Activated CD8-positive, alpha-beta memory T cell treated with anti-CD3 and anti-CD28 coated beads, Interleukin-2, amount 50 U/mL, for 48 hours (primary cell): ENCODE measurements at places on chromosomes 4 and X.

DNA sequence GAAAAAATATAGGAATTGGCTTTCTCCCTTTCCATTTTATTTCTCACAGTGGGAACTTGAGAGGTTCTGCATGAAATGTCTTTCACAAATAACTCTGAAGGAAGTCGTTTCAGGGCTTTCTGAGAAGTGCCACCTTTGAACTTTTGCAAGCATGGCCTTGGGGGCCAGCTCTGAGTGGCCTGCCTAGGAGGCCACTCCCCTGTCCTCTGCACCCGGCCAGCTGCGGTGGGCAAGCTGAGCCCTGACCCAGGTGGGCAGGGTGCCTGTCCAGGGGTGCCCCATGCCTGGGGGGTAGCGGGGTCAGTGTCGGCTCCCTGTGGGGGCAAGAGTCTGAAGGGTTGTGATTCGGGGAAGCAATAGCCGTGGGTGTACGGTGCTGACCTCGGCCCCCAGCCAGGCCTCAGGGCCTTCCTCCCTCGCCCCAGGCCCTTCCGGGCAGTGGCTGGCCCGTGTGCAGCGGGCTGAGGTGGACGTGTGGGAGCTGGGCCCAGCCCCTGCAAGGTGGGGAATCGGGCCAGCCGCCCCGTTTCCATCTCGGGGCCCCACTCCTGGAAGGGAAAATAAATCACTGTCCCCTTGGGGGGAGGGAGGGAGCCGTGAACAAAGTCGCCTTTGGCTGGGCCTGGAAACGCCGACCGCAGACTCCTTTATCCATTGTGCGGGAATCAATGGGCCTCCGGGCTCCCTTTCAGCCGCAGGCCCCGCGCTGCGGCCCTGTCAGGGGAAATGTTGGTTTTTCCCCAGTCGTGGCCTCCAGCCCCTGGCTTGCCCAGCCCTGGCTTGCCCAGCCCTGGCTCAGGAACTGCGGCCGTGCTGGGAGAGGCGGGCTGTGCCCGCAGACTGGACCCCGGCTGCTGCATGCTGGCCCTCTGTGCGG lies 3.1 kb downstream of the FGFRL1 start:
- no peak for DNase-seq

GRCh38 chrX:63327788-63328187 lies 23.3 kb downstream of the SPIN4 start:
- DNase-seq: no peak

- DNase-seq: no peak
Observed at GRCh38 chr4:168695288-168695687, 198.4 kb downstream of the PALLD start.

DNA sequence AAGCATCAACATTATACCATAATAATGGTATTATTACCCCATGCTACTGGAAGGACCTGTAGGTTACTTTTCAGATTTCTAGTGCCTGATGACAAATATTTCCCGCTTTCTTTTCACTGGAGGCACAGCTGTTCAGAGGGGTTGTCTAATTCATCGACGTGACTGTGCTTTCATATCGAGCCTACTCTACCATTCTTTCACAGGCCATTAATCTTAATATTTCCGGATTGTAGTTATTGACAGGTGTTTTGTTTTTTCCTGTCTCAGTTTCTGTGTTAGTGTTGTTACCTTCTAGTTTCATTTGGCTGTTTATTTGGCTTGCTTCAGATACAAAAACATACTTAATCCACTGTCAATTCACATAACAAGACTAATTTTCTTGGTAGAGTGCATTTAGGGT lies 330.9 kb downstream of the SPOCK3 start:
- DNase-seq: no peak

GRCh38 chrX:123087326-123087725 lies 96.8 kb upstream of the GRIA3 start:
- DNase-seq: no peak

GRCh38 chrX:74211911-74212310 lies 92.1 kb upstream of the ZCCHC13 start:
- no peak for DNase-seq

- no peak for DNase-seq
Observed at GRCh38 chr4:75895744-75896314, 6.4 kb downstream of the PPEF2 start.

- DNase-seq: no peak
Observed at GRCh38 chr4:150782311-150782710, 200.4 kb downstream of the MAB21L2 start.

- DNase-seq: no peak
Observed at GRCh38 chr4:25290490-25291067, 22.0 kb upstream of the ZCCHC4 start.

DNA sequence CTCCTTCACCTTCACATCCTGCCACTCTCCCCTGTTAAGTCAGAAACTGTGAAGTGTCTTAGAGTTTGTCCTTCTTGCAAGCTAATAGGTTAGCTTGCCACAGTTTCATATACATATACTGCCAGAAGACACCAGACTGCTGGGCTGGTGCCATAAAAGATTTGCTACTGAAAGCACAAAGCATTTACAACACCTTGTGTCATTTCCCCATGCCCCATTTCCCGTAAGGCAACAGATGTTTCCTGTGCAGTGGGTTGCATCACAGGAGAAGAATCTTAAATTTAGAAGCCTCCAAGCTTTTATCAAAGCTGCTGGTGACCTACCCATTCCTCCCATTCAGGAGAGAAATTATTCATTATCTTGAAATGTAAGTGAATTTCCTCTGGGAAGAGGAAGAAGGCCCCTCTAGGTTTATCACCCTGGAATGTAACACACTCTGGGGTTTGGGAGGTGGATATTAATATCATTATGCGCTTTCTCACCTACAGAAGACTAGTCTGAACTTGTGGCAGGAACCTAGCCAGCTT lies 34.5 kb upstream of the RAB33B start:
- DNase-seq: no peak

- no peak for DNase-seq
Observed at GRCh38 chr4:158873795-158874401, 105.1 kb downstream of the FNIP2 start.

DNA sequence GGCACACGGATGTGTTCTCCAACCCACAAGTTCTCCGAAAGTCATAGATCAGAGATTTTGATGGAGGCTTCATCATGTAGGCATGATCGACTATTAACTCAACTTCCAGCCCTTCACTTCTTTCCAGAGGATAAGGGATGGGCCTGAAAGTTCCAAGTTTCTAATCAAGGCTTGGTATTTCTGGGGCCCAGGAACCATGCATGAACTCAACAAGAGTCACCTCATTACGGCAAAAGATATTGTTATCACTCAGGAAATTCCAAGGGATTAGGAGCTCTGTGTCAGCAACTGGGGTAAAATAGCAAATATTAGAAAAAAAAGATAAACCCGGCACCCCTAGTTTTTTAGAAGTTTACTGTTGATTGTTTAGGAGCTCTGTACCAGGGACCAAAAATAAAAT lies 240.1 kb upstream of the PPP1R2C start:
- no peak for DNase-seq

DNA sequence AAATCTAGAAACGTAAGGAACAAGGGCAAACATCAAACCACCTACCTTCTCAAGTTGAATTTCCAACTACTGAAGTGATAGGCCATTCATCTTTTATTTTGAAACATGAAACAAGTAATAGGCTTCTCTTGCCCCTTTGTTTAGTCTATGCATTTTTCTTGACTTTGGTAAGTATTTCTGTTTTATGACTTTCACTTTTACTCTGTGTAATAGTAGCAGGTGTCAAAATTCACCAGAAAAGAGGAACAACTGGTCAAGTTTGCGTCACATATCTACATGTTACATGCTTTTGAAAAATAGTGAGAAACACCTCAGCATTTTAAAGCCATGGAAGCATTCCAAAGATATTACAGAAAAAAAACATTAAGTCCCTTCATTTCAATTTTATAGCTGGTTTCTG lies 157.1 kb upstream of the FTHL17 start:
- DNase-seq: no peak

DNA sequence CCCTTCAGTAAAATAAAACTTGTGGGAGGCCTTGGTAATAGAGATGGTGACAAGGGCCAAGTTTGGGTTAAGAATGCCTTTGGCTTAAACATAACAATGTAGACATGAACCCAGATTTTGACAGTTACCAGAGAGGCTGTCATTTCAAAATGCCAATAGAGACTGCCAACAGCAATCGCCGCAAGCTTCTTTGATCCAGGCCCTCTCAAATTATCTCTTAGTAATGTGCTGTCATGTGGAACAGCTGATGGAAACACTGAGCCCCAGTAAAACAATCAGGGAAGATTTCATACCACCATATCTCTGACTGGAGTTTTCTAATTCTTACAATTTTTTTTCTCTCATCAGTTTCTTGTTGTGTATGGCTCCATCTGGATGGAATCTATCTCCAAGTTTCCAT lies 80.5 kb downstream of the ZNF330 start:
- DNase-seq: no peak

GRCh38 chrX:9088896-9089295 lies 55.0 kb upstream of the FAM9B start:
- DNase-seq: no peak

- no peak for DNase-seq
Observed at GRCh38 chr4:7498446-7499200, 63.9 kb upstream of the PSAPL1 start.

- DNase-seq: no peak
Observed at GRCh38 chr4:70008771-70009170, 13.0 kb downstream of the STATH start.

- no peak for DNase-seq
Observed at GRCh38 chr4:81471298-81471587, 464 bp downstream of the RASGEF1B start.

DNA sequence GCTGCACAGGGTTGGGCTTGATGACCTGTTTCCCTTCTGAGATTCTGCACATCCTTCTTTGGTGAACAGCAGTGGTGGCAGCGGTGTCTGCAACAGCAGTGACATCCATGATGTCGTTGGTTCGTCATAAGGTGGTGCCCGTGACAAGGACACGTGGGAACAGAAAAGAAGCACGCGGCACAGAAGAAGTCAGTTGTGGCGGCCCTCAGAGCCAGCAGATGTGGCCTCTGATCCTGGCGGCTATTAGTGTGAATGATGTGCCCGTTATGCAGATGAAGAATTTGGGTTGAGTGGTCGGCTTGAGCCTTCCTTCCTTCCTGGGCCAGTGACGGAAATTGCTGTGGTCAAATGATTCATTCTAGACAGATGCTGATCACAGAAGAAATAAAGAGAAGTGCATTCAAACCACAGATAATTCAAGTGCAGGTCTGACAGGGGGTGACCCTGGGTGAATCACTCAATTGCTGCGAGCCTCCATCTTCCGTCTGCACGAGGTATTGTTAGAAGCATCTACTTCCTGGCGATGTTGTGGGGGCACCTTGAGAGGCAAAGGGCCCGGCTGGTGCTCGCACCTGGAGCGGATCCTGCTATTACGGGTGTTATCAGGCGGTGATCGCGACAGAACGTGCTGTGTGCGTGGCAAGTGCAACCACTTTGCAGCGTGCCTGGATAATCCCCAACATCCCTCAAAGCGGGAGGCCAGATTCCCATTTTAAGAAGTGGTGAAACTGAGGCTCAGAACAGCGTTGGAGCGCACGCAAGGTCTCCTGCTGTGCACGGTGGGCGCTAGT lies 215.2 kb upstream of the PSAPL1 start:
- DNase-seq: peak; percentile 76

GRCh38 chrX:119155416-119156035 lies 27.9 kb upstream of the KIAA1210 start:
- no peak for DNase-seq
